ENCODE measurements at places on chromosomes 13 and 19.
A peak's percentile ranks its signal among the peaks of the same experiment; 100 is the strongest.

- no peak for DNase-seq
Measured at GRCh38 chr13:23570921-23571315, 706 bp downstream of the TNFRSF19 start.

DNA sequence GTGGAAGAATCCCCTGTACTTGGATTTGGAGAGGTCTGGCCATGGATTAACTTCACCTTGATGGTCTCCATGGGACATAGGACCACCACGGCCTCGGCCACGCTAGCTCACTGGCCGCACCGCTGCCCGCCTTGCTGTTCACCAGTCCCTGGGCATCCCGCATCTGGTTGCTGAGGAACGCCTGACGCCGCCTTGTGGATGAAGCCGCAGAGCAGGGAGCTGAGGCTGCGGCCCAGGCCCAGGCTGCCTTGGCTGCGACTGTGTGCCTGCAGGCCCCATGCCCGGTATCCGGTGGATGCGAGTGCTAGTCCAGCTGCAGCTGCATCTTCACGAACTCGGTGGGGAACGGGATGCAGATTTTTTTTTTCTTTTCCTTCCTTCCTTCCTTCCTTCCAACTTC lies 1407.1 kb downstream of the UQCRFS1 start:
- no peak for DNase-seq

DNA sequence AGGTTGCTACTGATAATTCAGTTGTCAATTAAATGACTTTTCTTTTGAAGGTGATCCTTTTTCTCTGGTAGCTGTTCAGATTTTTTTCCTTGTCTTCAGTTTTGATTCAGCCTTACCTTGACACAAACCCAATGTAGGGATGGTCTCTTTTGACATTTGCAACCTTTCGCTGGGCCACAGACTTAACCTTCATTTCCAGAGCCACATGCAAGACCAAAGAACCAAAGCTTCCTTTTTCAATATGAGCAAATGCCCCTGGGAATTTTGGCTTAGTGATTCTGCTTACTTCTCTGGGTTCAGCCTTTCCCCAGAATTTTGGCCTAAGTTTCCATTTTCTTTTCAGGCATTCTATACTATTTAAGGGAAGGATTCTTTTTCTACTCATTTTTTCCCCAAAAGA lies 19.6 kb downstream of the SIGLEC5 start:
- no peak for DNase-seq

DNA sequence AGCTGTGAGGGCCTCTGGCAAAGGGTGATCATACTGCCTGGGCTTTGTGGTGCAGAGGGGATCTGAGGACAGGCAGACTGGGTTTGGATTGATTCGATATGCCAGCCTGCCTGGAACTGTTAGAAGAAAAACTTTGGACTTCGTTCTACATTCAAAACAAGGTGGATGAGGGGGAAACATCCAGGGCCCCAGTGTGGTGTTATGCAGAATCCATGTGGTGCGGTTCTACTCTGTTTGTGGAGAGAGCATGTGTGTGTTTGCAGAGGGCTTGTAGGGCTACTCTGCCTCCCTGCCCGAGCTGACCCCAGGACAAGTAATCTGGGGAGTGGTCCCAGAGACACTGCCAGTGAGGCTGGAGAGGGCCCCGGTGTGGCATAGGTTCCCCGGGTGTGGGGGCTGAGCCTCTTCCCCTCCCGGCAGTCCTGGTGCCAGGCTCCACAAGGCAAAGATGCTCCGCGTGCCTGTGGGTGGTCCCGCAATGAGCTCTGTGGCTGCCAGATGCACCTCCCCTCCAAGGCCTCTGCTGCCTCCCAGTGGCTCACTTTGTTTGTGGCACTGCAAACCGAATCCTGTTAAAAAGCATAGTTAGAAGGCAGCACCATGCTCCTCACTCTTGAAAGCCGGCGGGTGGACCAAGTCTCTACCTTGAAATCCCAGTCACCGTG lies 22.3 kb upstream of the TFDP1 start:
- peak; percentile 59 for DNase-seq

- DNase-seq = no peak
Measured at GRCh38 chr13:39350461-39350881, 252.5 kb downstream of the LHFPL6 start.

DNA sequence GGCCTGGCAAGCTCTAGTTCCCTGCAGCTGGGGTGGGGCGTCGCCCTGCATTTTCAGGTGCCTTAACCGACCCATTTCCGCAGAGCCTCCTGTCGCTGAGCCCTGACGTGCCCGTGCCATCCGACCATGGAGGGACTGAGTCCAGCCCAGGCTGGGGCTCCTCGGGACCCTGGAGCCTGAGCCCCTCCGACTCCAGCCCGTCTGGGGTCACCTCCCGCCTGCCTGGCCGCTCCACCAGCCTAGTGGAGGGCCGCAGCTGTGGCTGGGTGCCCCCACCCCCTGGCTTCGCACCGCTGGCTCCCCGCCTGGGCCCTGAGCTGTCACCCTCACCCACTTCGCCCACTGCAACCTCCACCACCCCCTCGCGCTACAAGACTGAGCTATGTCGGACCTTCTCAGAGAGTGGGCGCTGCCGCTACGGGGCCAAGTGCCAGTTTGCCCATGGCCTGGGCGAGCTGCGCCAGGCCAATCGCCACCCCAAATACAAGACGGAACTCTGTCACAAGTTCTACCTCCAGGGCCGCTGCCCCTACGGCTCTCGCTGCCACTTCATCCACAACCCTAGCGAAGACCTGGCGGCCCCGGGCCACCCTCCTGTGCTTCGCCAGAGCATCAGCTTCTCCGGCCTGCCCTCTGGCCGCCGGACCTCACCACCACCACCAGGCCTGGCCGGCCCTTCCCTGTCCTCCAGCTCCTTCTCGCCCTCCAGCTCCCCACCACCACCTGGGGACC lies 1.2 kb downstream of the ZFP36 start:
- DNase-seq = no peak

- DNase-seq = no peak
Measured at GRCh38 chr13:26549713-26550112, 7.8 kb upstream of the WASF3 start.

DNA sequence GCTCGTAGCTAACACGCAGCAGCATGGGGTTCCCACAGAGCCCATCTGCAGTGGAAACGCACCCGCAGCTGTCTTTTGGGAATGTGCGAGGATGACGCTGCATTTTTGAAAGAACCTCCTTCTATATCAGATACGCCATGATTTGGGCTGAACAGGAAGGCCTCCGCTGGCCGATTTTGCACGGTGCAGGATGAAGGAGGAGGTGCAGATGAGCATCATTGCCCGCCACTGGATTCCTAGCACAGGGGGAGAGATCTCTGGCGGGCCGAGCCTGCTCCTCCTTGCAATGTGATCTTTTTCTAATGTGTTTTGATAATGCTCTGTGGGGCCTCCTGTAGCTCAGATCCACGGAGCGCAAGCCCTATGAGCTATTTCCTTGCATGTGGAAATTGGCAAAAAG lies 55.5 kb downstream of the EFNB2 start:
- no peak for DNase-seq

Measured in HEK293T (cell line).